Gastrocnemius medialis (tissue), 4 donors: ENCODE measurements at places on chromosomes 3 and 15.
A peak's percentile ranks its signal among the peaks of the same experiment; 100 is the strongest.

DNA sequence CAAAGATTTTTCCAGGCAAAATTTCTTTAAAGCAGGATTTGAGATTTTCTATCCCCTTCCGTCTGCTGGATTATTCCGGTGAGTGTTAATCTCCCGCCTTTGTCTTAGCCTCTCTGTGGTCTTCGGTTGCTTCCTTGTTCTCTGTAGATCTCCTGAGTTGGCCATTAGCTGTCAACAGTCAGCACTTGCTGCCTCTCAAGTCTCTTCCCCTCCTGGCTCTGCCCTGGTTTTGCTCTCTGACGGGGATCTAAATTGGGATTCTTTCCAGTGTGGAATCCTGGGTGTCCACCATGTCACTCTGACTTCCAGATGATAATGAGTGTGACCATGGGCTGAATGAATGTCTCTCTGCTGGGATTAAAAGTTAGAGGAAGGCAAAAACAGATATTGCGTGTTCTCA lies 121.5 kb downstream of the IGF1R start:
- peaks cover 22% of the 10 kb centered on the region for H3K4me1 ChIP-seq
- no peak overlapping the region for H3K4me3 ChIP-seq
- H3K36me3 ChIP-seq: no peaks in the 10 kb centered on the region
- no peaks in the 10 kb centered on the region for H3K27me3 ChIP-seq

- H3K4me1 ChIP-seq: peaks cover 22% of the 10 kb centered on the region
- no peak for DNase-seq
- no peak overlapping the region for H3K27ac ChIP-seq
- no peak overlapping the region for H3K4me3 ChIP-seq
- no peaks in the 10 kb centered on the region for H3K27me3 ChIP-seq
- H3K36me3 ChIP-seq: no peaks in the 10 kb centered on the region
These were observed 23.6 kb downstream of the SUCLG2 start for GRCh38 chr3:67630666-67631362.

DNA sequence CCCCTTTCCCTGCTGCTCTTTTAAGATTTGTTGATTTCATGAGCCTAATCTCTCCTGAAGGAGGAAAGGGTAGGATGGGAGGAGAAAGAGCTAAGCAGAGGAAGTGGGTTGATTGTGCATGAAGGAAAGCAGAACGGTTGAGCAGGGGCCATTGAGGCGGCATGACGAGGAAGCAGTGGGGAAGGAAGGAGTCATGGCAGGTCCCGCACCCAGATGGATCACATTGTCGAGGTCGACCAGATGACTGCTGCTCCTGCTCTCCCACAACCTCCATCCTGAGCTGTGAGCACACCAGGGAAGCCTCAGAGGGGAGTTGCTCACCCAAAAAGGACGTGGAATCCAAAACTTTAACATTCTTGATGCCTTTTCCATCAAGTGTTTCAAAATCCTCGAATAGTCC lies 42.8 kb downstream of the ABTB1 start:
- H3K4me3 ChIP-seq: no peak overlapping the region
- H3K27me3 ChIP-seq: no peaks in the 10 kb centered on the region
- H3K4me1 ChIP-seq: peaks cover 63% of the 10 kb centered on the region
- no peaks in the 10 kb centered on the region for H3K36me3 ChIP-seq

- no peaks in the 10 kb centered on the region for H3K27me3 ChIP-seq
- H3K4me1 ChIP-seq: peaks cover 31% of the 10 kb centered on the region
- peak overlapping the region; percentile 93 for H3K27ac ChIP-seq
- H3K4me3 ChIP-seq: peak overlapping the region; percentile 93
- H3K36me3 ChIP-seq: no peaks in the 10 kb centered on the region
These were observed 611 bp downstream of the PIAS1 start for GRCh38 chr15:68054628-68055223.

- no peak overlapping the region for H3K27ac ChIP-seq
- H3K27me3 ChIP-seq: no peaks in the 10 kb centered on the region
- H3K4me1 ChIP-seq: peaks cover 4% of the 10 kb centered on the region
These were observed 133.1 kb upstream of the LRRN1 start for GRCh38 chr3:3665961-3666640.

DNA sequence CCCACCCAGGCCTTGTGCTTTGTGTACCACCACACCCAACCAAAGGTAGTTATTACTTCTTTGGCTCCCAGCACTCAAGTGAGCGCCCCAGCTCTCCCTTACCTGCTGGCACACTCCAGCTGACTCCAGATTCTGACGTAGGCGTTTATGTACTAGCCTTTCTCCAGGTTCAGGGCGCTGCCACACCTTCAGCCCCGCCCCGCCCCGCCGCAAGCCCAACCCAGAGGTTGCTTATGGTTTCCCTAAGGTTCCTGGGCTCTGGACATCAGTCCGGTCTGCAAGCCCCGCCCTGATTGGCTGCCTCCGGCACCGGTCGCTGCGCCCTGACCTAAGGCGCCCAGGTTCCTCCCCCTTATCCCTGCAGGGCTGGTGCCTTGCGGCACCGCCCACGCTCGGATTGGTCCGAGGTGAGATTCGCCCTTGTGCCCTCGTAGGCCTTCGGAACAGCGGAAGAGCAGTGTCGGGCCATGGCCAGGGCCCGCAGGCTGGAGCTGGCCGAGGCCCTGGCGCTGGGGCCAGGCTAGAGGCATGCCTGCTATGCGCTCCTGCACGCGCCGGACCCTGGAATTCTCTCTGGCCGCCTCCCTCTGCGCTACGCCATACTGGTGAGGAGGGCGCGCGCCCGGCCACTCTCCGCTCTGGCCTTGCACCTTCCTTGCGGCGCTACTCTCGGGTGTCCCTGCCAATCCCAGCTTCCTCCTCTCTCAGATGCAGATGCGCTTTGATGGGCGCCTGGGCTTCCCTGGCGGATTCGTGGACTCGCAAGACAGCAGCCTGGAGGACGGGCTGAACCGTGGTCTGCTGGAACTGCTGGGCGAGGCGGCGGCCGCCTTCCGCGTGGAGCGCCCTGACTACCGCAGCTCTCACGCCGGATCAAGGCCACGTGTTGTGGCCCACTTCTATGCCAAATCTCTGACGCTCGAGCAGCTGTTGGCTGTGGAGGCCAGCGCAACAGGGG lies 19.8 kb upstream of the NUDT16 start:
- peaks cover 8% of the 10 kb centered on the region for H3K4me1 ChIP-seq
- no peaks in the 10 kb centered on the region for H3K36me3 ChIP-seq
- H3K4me3 ChIP-seq: peak overlapping the region; percentile 62
- DNase-seq: peak; percentile 67

DNA sequence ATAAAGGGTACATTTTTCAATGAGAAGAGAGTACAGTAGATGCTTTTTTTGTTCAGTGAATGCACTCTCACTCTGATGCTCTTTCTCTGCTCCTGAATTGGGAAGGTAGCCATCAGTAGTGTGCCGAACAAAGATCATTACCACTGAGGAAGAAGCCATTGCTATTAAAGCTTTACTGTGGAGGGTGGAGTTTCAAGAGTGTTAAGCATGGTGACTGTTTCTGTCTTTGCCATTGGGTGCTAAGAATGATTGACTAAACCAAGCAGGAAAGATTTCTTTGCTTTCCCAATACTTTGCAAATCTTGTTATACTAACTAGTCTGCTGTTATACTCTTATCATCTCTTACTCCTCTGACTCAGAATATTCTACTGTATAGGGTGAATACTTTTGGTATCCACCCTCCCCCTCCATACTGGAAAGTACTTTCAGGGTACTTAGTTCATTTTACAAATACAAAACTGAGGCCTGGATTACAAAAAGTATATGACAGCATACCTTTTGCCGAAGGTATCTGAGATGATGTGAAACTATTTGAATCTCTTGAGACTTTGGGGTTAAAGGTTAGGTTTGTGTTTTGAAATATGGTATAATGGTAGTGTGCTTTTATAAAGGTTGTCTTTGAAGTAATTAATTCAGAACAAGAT lies 1.7 kb downstream of the RAB11A start:
- no peaks in the 10 kb centered on the region for H3K36me3 ChIP-seq
- DNase-seq: no peak
- H3K27me3 ChIP-seq: no peaks in the 10 kb centered on the region
- peak overlapping the region; percentile 100 for H3K27ac ChIP-seq
- H3K4me1 ChIP-seq: peaks cover 23% of the 10 kb centered on the region

GRCh38 chr3:48460517-48460902 lies 14.0 kb downstream of the ATRIP start:
- no peak overlapping the region for H3K27ac ChIP-seq
- DNase-seq: no peak
- peaks cover 7% of the 10 kb centered on the region for H3K4me1 ChIP-seq
- no peaks in the 10 kb centered on the region for H3K27me3 ChIP-seq
